ENCODE measurements at places on chromosomes 2 and 18.

- DNase-seq, result no peak
Observed at GRCh38 chr2:37877457-37878315, 47.4 kb upstream of the RMDN2 start.

DNA sequence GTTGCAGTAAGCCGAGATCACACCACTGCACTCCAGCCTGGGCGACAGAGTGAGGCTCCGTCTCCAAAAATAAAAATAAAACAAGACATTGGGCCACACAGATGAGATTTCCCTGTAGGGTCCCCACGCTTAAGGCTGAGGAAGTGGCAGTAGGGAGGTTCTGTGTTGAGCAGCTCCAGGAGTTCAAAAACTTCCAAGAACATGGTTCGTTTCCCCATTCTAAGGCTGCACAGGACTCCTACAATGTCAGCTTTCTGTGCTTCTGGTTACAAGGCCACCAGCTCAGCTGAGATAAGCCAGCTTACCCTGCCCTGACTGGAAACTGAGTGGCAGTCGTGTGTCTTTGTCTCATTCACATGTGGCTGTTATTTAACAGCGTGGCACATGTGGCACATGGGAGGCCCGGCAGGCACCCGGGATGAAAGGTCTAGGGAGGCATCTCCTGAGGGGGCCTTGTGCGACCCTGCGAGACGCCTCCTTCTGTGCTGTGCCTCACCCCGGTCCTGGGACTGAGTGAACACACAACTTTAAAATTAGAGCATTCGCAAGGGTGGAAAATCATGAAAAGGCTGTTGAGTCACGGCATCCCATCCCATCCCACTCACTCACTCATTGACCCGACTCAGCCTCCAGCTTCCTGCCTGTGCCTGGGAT lies 7.7 kb downstream of the ITGB1BP1 start:
- no peak for DNase-seq

DNA sequence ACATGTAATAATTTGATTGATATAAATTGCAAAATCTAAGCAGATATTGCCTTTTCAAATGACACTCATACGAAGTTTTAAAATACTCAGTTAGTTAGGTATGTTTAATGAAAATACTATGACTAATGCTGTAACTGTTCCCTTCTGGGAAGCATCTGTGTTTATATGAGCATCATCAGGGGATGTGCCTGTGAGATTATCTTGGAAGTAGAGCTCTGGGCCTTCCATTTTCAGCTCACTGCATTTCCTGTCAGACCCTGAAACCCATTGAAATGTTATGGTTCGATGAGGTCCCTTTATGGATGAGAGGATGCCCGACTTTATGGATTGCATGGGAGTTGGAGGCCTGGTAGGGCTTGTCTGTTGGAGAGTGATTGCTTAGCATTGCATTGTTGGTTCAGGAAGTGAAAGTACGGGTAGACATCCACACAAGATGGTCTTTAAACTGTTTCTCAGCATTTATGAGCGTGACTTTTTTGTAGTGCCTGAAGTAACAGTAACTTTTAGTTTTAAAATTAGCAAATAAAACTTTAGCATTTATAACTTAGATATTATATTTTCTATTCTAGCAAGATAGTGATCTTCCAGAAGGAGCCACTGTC lies 28.7 kb downstream of the ELP2 start:
- no peak for DNase-seq

DNA sequence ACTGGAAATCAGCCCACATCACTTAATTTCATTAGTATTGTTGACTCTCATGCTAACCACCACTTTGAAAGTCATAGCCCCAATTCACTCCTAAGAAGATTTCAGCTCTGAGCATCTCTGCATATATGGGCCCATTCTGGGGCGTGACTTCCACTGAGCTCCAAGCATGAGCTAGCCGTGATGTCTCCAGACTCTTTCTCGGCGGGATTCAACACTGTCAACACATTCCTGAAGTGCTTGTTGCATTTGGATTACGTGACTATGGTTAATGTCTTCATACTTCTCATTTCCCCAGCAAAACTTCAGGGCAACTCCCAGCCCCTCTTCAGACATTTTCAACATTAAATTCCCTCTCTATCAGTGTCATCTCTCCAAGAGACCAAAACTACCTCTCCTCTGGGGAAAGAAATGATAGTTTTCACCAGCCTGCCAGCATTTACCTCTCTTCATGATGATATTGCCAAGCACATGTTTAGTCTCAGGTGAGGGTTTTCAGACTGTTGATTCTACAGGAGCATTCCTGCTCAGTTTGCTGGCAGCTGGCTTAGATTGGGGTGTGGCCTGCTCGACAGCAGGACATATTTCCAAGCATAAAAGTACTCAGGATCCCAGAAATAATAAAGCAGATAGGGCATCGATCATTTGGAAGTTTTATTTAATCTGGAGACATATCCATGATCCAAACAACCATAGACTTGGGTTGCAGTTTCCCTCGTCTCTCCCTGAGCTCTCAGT lies 81.7 kb downstream of the FEZ2 start:
- DNase-seq, result no peak

DNA sequence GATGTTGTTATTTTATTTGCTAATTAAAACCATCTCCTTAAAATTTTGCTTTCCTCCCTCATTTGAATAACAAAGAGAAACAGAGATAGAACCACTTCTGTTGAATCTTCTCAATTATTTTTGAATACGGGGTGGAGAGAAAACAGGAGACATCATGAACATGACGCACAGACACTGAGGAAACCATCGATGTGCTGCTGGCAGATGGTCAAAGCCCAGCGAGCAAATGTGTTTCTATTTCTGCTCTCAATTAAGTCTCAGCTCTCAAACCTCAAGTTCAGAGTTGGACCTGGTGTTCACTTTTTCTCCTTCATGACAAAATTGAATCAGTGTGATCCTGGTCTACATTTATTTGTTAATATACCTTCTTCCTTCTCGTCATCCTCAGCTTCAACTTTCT lies 36.1 kb upstream of the TWIST2 start:
- no peak for DNase-seq

DNA sequence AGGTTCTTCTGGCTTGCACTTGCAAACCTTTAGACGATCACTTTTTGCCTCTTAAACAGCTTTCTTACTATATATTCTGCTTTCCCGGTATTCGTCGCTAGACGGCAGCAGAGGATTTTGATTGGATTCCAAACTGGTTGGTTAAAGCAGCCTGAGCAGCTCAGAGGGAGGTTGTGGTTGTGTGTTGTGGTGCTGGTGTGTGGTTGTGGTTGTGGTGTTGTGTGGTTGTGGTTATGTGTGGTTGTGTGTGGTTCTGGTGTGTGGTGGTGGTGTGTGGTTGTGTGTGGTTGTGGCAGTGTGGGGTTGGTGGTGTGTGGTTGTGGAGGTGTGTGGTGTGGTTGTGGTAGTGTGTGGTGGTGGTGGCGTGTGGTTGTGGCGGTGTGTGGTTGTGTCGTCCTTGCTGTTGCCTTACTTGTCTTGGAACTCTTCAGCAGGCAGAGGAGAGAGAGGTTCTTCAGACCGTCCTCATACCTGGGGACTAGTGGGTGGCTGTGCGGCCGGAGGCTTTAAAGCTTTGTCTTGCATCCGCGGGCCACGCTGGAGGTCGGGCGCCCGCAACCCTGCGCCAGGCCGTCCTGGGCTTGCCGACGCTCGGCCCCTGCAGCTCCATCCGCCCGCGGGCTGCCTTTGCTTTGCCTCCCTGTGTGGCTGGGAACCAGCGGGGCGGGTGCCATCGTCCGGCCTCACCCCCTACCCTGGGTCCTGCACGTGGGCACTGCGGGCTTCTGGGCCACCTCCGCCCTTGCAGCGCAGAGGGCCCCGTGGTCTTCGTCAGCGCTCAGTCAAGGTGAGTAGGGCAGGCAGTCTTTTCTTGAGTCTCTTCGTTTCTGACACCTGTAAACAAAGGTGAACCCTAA lies 190.8 kb downstream of the ARHGAP28 start:
- DNase-seq, result no peak

DNA sequence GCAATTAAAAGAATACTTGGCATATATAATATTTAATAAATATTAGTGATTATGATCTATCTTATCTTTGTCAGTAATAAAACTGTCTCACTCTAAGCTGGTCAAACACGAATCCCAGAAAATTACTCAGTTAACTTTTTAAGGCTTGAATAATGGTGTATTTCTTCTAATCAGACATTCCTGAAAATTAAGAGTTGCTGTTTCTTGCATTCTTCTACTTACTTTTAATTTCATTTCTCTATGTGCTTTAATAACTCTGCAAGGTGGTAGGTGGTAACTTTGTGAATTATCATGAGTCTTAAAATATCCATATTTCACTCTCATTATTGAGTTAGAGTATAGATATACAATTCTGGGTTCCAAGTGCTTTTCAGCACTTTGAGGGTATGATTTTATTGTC lies 3.1 kb upstream of the SERPINB10 start:
- DNase-seq, result no peak

- no peak for DNase-seq
Observed at GRCh38 chr2:145563741-145564615, 1044.1 kb upstream of the ZEB2 start.

DNA sequence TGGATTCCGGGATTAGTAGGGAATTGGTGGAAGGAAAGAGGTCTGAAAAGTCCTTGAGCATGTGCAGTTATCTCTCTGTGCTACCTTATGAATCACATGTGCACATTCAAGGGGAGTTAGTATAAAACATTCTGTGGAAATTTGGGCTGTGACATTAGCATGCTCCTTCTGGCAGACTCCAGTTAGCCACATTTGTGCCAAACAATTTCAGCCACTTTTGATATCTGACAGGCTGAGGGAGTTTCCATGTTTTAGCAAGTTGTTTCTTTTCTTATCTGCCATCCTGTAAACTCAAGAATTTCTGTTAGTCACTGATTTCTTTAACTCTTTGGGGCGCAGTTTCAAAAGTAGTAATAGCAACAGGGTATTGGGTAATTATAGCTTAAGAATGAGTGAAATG lies 28.3 kb upstream of the GYPC start:
- DNase-seq, result no peak

DNA sequence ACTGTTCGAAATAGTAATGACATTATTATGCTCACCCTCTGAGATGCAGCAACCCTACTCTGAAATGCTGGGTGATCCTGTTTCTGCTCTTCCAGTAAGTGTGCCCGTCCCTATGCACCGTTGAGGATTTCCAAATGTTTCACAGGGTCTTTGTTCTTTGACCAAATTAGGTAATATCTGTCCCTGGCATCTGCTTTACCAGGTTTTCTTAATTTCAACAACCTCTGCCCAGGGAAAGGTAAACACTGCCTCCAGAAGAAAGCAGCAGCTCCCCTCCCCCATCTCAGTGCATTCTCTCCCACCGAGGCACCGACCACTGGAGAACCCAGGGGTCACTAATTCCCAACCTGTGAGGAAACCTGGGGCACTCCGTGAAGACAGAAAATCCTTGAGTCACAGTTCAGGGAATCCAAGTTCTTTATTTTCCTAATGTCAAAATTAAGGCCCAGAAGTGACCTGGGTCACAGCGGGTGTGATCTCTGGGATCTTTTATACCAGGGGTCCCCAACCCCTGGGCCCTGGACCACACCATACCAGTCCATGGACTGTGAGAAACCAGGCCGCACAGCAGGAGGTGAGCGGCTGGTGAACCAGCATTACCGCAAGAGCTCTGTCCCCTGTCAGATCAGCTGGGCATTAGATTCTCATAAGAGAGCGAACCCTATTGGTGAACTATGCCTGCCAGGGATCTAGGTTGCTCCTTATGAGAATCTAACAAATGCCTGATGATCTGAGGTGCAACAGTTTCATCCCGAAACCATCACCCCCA lies 1.2 kb upstream of the GRB14 start:
- DNase-seq, result no peak

- DNase-seq, result no peak
Observed at GRCh38 chr2:118986738-118987137, 44.7 kb downstream of the MARCO start.

- DNase-seq, result no peak
Observed at GRCh38 chr2:137523931-137524330, 440.3 kb upstream of the HNMT start.

DNA sequence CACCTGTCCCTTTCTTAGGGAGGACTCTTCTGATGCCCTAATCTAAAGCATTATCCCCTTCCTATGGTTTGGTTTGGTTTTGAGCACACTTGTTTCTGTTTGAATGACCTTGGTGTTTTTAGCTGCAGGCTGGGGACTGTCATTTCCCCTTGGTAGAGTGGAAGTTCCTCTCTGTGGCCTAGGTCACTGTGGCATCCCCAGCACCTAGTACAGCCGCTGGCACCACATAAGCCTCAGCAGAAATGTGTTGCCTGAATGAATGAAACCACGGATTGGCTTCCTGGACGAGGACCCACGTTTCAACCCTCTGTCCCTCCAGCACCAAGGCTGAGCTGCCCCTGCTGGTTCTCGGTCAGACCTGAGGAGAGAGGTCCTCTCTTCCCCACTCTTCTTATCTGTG lies 159.9 kb downstream of the CTIF start:
- DNase-seq, result no peak

- DNase-seq, result peak; percentile 33
Observed at GRCh38 chr2:236498369-236498768, 71.3 kb upstream of the ACKR3 start.

DNA sequence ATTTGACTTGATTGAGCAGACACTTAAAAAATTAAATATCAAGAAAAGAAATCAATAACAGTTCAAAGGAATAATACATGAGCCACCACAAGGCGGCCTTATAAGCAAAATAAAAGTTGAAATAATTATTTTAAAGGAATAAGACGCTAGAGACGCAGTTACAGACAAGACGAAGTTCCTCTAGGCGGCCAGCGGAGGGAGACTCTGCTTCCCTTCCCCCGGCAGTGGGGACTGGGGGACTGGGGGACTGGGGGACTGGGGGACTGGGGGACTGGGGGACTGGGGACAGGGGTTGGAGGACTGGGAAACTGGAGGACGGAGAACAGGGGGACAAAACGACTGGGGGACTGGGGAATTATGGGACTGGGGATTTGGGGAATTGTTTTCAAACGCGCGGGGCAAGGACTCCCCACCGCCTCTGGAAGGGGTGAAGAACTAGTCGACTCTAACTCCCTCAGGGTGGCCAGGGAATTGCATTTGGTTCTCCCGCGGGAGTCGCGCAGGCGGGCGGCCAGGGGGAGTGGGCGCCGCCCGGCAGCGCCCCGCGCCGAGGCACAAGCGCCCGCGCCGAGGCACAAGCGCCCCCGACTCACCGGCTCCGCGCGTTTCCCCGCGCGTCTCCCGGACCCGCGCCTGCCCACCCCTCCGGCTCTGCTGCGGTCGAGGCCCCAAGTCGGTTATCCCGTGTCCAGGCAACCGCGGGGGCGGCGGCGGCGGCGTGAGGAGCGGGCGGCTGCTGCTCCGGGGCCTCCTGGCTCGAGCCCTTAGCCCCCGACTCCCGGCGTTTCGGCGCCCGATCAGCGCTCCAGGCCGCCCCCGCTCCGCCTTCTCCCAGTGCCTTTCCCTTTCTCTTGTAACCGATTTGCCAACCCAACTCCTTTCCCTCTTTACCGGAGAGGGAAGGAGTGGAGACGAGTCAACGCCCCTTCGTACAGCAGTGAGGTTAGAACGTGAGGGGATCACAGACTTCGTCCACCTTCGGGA lies at the start of gene CCDC178:
CCDC178 (minus strand) TSS at position 662 of the 984 bp plus-strand sequence. CDS start 28,633 bp downstream, outside the sequence.
- no peak for DNase-seq

GRCh38 chr2:206229642-206230041 lies 44.8 kb upstream of the ZDBF2 start:
- no peak for DNase-seq

- no peak for DNase-seq
Observed at GRCh38 chr18:27723168-27723567, 453.8 kb downstream of the CDH2 start.

- DNase-seq, result no peak
Observed at GRCh38 chr2:37468170-37468569, 123.7 kb downstream of the QPCT start.

Data from upper lobe of left lung (tissue), 6 donors.